ENCODE measurements at places on chromosomes 6 and 20.

DNA sequence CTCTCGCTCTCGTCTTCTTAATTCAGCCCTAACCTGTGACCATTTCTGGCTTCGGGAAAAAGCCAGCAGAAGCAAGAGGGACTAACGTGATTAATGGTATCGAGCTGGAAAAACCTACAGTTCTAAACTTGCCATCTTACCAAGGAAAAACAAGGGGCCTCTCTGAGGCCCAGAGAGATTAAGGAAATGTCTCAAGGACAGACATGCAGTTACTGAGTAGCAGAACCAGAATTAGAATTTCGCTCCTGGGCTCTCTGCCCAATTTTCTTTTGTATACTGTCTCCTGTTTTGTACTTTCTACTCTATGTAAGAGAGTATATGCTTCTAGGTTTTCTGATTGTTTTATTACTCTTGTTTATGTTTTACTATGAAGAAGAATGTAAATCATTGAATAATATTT lies 67.8 kb upstream of the LTV1 start:
- no peak for DNase-seq

DNA sequence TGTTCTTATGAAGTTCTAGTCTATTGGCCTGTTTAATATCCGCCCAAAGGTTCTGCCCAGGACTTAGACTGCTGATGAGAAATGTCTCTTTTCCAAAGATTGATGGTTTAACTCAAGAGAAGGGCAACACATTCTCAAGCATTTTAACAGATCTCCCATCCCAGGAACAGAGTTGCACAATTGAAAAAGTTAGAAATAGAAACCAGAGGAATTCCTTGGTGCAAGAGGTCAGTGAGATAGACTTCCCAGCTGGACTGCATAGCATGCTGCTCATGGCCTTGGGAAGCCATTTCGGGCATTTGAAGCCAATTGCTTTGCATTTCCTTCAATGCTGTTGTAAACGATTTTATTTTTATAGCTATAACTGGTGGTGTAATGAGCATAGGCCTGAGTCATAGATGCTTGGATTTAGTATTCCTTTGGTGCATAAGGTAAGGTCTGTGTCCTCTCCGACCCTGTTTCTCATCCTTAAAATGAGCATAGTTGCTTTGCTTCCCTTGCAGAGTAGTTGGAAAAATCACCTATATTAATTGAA lies 292.2 kb upstream of the JAG1 start:
- no peak for DNase-seq

DNA sequence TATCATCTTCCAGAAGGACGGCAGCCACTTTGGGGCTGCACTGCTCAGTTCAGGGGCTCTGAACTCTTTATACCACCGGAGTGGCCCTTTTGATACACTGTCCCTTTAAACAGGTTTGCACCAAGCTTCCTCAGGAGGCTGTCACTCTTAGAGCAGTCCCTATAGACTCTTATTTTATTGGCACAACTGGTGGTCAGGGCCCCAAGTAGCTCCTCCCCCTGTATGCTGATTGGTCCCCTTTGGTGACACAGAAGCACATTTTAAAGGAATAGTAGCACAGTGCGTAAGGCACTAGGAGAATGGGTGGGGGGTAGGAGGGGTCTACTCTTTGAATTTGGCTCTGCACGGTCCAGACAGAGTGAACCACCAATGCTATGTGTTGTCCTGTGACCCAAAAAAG lies 122.6 kb upstream of the MLN start:
- DNase-seq = no peak

- DNase-seq = no peak
Observed at GRCh38 chr20:24875078-24875477, 74.0 kb upstream of the CST7 start.

- DNase-seq = no peak
Observed at GRCh38 chr6:89978749-89979145, 84.5 kb downstream of the GJA10 start.

GRCh38 chr20:10433623-10434466 lies at the start of gene MKKS:
Gene MKKS (minus strand): TSS chr20:10434222. CDS start chr20:10413514, 20,708 bp downstream.
- DNase-seq = peak; percentile 73

GRCh38 chr20:2984956-2985661 lies 58.3 kb upstream of the GNRH2 start:
- no peak for DNase-seq

- DNase-seq = no peak
Observed at GRCh38 chr6:3808199-3808598, 41.0 kb upstream of the FAM50B start.

DNA sequence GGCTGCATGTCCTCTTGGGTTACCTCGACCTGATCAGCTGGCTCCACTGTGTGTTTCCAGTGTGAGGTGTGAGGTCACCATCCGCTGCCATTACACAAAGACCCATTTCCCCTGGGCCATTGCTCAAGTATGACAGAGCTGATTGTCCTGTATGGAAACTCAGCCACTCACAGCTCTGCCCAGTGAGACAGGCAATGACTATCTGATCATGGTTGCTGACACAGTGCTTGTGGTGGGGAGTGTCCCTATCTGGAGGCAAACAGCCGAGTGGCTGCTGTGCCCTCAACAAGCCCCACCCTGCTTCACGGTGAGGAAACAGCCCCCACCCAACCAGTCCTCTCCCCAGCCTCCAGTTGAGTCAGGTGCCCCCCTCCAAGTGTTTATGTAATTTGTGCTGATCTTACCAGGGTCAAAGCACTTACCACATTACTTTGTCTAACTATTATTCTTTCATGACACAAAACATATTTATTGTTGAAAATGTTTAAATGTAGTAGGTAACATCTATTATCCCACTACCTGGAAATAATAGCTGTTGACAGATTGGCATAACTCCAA lies 11.7 kb upstream of the MAPK13 start:
- DNase-seq = peak; percentile 41

- DNase-seq = no peak
Observed at GRCh38 chr6:131551902-131552301, 21.1 kb upstream of the ARG1 start.

GRCh38 chr6:112717401-112717800 lies 370.3 kb downstream of the RFPL4B start:
- DNase-seq = no peak

- no peak for DNase-seq
Observed at GRCh38 chr6:72464246-72464645, 157.6 kb upstream of the KCNQ5 start.

- DNase-seq = no peak
Observed at GRCh38 chr6:81718126-81718525, 34.4 kb downstream of the TENT5A start.

DNA sequence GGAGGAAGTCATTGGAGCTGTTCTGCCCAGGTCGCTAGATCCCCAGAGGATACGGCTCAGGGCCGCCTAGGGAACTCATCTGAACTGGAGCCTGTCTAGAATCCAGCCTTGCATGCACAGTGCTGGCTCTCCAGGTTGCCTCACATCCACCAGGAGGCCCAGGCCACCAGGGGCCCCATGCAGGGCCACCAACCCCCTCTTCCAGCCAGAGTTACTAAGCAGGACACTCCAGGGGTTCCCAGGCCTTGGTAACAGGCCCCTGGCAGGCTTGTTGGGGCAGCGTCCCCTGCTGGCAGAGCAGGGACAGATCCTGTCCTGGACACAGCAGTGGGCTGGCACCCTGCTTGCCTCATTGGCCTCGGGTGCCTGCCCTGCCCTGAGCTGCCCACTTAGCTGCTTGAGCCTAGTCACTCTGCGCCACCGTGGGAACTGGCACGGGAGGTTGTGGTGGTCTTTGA lies 35.3 kb downstream of the EFCAB8 start:
- no peak for DNase-seq

GRCh38 chr6:41022294-41022693 lies 16.7 kb downstream of the UNC5CL start:
- DNase-seq = no peak

GRCh38 chr6:131787766-131788712 lies 19.8 kb upstream of the ENPP1 start:
- no peak for DNase-seq

GRCh38 chr6:107114926-107115694 lies at the start of gene BEND3:
Gene BEND3 (minus strand): TSS chr6:107115515. CDS start chr6:107099285, 16,230 bp downstream.
- peak; percentile 31 for DNase-seq

DNA sequence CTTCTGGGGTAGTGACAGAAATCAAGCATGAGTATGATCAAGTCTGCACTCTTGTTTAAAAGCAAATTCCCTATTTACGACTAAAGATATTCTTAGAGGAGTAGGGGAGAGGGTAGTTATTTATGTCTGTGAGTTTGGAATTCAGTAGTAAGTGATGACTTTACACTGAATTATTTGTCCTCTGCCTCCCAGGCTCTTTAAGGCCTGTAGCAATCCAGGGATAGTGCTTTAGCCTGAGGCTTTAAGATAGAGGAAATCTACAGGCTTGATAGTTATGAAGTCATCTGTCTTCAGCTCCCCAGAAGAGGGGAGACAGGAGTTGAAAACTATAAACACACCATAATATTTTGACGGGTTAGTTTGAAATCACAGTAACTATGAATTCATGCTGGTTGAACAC lies 664.5 kb downstream of the EPM2A start:
- DNase-seq = no peak

GRCh38 chr6:3627956-3628835 lies 123.3 kb downstream of the PXDC1 start:
- no peak for DNase-seq

- no peak for DNase-seq
Observed at GRCh38 chr6:74645108-74645849, 560.6 kb downstream of the COL12A1 start.

DNA sequence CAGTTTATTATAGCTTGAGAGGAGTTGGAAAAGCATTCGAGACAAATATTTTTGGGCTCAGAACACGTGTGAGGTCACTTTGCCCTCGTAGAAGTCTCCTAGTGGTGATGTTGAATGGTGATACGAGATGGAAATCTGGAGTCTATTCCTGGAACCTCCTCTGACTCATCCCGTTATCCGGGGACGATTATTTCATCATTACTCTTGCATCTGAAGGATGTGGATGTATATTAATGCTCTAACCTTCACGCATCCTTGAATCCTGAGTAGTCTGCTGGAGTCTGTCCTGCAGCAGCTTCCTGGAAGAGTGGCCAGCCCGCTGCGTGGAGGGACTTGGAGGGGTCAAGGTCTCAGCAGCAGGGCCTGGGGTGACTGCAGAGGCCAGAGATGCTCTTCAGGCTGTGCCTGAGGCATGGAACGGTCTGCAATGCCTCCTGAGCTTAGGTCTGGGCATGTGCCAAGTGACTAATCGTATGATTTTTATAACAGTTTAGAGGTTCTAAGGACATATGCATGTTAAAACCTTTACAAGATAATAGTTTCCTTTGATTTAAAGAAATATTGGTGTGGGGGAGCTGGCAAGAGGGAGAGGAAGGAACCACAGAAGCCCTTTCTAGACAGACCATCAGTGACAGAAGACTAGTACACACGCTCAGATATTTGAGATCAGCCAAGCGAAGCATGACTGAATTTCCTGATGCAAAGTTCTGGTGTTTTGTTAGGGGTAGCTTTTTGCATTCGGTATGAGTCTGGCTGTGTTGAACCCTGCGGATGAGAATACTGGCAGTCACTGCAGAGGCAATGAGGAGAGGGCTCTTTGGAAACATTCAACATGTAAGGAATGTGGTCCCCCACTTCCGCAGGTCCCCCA lies 400.2 kb downstream of the QKI start:
- no peak for DNase-seq

GRCh38 chr6:160272707-160273106 lies 14.1 kb upstream of the SLC22A2 start:
- DNase-seq = no peak

GRCh38 chr6:170097505-170098427 lies 193.1 kb downstream of the DLL1 start:
- DNase-seq = no peak

DNA sequence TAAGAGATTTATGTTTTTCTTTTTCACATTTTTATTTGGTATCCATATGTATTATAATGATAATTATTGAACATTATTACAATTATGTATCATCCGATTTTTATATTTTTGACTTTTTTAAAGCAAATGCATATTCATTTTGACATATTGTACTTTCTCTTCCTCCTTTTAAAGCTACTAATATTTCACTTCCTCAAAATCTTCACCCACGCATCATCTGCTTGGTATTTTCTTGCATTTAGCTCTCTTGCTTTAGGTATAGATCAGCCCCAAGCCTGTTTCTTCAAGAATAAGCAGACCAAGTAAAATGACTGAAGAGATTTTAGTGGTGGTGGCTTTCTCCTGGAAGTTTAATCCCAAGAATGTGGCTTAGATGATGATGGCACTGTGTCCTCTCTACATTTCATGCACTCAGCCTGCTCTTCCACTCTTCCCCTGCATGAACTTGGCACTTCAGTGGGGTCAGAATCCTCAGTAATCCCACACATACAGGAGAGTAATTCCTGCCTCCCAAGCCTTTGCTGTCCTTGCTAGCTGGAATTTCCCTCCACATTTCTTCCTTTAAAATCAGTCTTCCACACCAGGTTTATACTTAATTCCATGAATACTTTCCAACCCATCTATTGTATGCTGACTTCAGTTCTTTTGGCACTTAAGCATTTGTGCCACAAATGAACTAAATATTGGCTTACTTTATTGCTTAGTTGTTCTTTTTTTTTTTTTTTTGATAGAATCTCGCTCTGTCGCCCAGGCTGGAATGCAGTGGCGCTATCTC lies 8.2 kb downstream of the NCOA7 start:
- DNase-seq = no peak

GRCh38 chr6:43368259-43369160 lies 937 bp downstream of the ZNF318 start:
- DNase-seq = no peak

DNA sequence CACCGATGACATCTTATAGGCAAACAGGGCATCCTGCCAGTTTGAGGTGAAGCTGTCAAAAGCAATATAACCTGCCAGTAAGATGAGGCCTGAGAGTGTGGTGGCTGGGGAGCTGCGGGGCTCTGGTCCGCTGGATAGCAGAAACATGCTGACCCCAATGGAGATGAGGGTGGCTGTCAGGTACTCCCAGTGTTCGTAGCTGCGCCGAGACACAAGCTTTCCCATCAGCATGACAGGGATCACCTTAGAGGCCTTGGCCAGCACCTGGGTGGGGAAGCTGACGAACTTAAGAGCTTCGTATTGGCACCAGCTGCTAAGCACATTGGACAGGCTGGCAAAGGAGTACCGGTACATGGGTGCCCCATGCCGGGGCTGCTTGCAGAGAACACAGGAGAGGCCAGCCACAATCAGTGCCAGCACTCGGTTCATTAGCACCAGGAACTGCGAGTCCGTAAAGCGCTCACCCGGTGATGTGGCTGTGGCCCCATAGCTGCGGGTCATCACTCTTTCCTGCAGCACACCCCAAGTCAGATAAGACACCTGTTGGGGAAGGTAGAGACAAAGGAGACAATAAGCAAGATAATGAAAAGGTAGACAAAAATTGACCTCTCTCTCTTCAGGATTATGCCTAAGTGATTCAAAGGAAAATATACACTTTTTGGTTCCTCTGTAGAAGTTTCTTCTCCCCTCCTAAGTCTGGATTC lies 2.1 kb downstream of the SLC35B2 start:
- DNase-seq = no peak

DNA sequence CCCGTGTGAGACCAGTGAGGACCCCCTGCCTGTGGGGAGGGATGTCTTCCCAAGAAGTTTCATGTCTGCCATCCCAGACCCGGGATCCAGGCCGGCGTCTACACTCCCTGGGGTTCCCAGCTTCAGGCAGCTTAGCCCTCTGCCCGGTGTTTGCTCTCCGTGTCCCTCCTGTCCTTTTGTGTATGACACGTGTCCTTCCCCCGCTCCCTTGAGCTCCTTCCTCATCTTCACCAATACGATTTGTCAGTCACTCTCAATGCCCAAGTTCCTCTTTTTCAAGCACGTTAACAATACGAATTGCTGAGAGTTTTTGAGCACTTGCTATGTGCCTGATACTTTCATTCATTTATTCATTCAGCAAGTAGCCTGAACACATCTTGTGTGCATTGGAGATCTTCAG lies 115.6 kb upstream of the PTPN1 start:
- no peak for DNase-seq

- no peak for DNase-seq
Observed at GRCh38 chr6:113574147-113574546, 283.0 kb upstream of the MARCKS start.
